ENCODE measurements at places on chromosomes 4 and X.

GRCh38 chr4:169159624-169160171, 111.1 kb downstream of the SH3RF1 start:
- DNase-seq: no peak

- DNase-seq: no peak
Measured at GRCh38 chr4:19983072-19983471, 268.6 kb upstream of the SLIT2 start.

DNA sequence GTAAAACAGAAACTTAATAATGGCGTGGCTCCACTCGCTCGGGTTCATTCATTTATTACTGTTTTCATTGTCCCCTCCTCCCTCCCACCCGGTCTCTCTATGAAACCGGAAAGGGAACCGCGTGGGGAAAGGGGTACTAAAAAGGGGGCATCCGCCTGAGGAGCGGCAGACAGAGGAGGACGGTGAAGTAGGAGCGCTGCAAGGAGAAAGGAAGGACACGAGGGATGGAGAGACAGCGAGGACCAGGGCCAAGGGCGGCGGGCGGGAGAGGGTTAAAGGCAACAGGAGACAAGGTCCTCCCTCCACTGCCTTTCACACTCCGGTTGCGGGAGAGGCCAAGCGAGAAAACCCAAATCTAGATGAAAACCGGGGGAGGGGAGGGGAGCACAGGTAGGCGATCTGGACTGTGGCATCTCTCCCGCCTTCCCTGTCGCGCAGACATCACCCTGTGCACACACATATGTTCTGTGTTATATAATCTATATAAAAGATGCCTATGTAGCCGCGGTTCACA, 829 bp downstream of the ELOVL6 start:
- no peak for DNase-seq

GRCh38 chrX:129945131-129945530, 37.3 kb upstream of the BCORL1 start:
- DNase-seq: no peak

GRCh38 chrX:24253030-24253429, 60.8 kb downstream of the SUPT20HL2 start:
- no peak for DNase-seq

- no peak for DNase-seq
Measured at GRCh38 chr4:156734965-156735895, 236.4 kb downstream of the PDGFC start.

DNA sequence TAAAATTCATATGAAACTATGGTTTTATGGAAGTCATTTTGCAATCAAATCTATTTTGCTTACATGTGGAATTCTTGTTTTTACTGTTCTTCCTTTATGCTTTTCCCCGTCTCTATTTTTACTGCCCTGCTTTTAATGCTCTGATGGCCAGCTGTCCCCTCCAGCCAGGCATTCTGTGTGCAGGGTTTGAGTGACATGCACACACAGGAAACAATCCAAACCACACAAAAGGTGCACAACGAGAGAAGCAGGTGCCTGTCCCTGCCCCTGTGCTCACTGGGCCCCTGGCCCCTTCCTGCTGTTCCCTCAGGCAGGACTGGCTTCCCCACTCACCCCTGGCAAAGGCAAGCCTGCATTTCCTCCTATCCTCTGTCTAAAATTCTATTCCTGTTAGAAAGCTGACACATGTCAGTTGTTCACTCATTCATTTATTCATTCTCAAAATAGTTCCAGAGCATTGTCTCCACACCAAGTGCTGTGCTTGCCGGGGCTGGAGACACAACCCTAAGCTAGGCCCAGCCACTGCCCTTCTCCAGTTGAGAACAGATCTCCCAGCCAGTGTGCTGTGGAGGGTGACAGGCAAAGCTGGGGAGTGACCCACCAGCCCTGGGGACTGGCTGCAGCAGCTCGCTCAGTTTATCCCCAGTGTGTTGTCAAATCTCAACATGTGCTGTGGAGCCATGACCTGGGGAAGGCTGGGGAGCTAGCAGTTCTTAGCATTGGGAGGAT, 346.3 kb downstream of the FBXW7 start:
- DNase-seq: no peak

DNA sequence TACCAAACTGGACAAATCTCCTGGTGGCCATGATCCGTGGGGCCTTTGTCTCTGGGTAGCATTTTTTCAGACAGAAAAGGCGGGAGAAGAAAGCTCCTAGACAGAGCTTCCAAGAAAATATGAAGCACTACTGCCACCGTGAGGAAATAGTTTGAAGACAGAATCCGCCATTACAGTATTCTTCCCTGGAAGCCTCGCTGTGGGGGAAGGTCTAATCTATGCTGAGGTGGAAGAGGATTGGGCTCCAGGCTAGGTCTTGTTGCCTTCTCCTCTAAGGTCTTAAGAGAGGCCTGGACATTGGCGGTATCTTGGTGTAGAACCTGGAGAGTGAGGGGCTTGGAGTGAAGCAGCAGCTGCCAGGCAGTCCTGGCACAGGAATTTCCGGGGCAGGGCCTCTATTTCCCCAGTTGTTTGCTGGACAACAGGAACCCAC, 218.9 kb downstream of the OR13H1 start:
- no peak for DNase-seq

DNA sequence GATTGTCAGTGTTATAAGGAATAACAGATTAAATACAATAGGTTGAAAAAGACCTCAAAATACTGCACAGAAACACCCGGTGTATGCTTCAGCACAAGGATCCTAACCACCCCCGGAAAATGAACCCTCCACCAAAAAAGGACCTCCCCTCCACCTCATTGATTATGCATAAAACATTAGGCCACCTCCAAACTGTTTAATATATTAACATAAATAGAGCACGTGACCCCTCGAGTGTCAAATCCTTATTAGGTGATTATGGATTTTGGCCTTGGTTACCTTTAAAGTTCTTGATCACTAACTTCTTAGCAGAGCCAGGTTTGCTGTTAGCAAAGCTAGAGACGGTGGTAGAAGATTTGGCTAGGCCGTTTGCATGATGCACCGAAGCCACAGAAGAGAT, 958 bp downstream of the CUL4B start:
- DNase-seq: no peak

All from NCI-H1930 (cell line).